ENCODE measurements at places on chromosomes 16 and 17.

DNA sequence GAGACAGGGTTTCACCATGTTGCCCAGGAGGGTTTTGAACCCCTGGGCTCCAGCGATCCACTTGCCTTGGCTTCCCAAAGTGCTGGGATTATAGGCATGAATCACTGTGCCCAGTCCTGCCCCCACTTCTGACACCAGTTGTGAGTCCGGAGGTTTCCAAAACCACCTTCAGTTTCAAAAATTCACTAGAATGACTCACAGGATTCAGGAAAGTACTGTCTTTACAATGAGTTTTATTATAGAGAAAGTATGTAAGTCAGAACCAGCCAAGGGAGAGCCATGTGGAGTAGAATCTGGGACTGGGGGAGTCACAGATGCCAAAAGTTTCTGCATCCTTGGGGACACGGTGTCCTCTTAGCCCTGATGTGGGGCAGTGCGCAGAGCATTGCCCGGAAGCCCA is 55.1 kb downstream of the PLD6 start:
- no peak for DNase-seq

- no peak for DNase-seq
Measured at GRCh38 chr17:56975656-56976055, 2.3 kb upstream of the SCPEP1 start.

- no peak for DNase-seq
Measured at GRCh38 chr17:62931101-62931500, 34.9 kb upstream of the TANC2 start.

DNA sequence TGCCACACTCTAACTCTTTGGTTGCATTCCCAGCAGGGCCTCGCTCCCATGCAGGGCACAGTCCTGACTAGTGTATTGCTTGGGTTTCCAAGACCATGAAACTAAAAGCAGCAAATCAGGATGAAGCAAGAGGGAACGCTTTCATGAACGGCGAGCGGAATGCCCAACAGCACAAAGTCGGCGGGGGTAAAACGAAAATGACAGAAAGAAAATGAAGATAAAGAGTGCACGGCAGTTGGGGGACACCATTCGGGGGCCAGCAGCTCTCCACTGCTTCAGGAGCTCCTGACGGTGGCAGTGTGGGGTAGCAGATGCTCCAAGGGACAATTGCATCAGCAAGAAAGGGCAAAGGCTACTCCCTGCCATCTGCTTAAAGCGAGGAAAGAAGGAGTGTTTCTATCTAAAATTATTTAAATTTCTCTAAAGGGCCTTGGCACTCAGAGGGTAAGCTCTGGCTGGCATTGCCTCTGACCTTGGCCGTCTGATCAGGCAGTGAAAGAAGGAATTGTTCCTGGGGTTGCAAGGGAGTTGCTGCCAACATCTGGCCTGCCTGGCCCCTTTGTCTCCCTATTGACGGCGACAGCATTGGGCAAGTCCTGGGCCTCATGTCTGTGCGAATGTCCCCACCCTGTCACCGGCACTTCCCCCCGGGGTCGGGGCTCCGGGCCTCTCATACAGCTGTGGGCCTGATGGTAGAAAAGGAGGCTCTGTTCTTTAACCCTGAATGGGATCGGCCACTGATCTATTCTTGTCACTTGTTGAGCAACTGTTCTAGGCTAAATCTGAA is 138.2 kb downstream of the CMIP start:
- DNase-seq, result no peak

DNA sequence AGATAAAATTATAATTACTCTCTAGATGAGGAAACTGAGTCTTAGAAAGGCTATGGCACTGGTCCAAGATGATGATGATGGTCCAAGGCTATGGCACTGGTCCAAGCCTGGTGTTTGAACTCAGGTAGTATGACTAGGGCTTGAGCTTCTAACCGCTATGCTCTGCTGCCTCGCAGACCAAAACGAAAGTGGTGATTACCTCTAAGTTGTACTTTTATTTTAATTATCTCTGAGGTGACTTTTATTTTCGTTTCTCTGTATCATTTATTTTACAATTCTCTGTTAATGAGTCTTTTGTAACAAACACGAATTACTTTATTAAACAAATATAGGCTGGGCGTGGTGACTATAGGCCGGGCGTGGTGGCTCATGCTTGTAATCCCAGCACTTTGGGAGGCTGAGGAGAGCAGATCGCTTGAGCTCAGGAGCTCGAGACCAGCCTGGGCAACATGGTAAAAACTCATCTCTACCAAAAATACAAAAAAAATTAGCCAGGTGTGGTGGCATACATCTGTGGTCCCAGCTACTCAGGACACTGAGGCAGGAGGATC is 5.6 kb downstream of the REXO5 start:
- no peak for DNase-seq

GRCh38 chr16:59859676-59860402 is 1125.7 kb upstream of the GOT2 start:
- DNase-seq, result no peak

- DNase-seq, result no peak
Measured at GRCh38 chr17:76917829-76918228, 49.6 kb downstream of the MGAT5B start.

- DNase-seq, result no peak
Measured at GRCh38 chr17:59815965-59816364, 76.8 kb downstream of the TUBD1 start.

DNA sequence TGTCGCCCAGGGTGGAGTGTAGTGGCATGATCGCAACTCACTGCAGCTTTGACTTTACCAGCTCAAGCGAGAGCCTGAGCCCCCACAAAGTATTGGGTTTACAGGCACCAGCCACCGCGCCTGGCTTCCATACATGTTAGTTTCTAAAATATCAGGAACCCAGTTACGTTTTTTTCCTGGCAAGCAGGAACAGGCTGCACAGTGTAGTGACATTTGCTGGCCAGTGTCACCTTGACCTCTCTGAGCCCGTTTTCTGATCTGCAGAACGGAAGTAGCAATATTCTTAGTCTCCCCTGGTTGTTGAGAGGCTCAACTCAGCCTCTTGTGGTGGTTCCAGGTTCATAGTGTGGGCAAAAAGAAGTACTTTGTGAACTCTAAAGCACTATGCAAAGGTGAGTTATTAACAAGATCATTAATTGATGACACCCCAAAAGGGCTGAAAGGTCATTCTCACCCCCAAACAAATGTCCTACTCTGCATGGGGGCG is 15.6 kb downstream of the IGF2BP1 start:
- DNase-seq, result no peak
